Thoracic aorta (tissue), 2 donors: ENCODE measurements at places on chromosomes 1 and 21.
A peak's percentile ranks its signal among the peaks of the same experiment; 100 is the strongest.

DNA sequence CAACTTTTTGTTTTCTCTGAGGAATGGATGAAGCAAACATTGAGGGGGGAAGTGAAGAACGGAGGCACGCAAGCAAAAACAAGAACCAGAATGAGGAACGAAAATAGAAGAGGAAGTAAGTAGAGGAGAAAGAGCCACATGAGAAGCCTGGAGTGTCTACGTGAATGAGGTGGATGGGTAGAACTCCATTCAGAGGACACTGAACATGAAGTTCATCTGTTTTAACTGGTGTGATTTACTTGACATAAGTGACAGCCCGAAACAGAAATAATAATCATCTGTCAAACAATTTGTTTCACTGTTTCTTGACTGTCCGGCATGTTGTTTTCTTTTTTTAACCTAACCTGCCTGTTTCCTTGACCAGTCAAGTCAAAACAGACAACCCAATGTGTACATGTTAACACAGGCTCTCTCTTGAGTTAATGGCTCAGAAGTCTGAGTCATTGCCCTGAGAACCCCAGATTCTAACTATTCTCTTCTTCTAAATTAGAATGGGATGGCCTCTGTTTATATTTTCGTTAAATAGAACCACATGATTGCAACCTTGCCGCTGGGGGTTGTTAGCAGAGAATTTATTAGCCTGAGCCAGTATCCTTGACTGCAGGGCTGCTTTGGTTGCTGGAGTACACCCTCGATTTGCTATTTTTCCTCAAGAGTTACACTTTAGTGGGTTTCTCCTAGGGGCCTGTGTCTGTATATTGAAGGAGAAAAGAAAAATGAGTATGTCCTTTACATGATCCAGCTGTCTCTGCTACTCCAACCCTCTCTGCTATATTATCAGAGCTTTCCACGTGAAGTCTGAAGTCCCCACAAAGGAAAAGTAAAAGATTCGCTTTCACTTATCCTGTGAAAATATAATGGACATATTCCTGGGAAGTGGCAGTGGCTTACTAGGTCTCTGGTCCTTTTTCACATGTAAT, 151.7 kb downstream of the ZC3H11B start:
- H3K4me1 ChIP-seq: no peaks in the 10 kb centered on the region
- no peak for DNase-seq
- H3K27me3 ChIP-seq: no peaks in the 10 kb centered on the region

GRCh38 chr1:79040424-79041082, 34.0 kb upstream of the ADGRL4 start:
- no peaks in the 10 kb centered on the region for H3K27me3 ChIP-seq
- H3K27ac ChIP-seq: no peak overlapping the region
- DNase-seq: no peak
- no peaks in the 10 kb centered on the region for H3K4me1 ChIP-seq
- H3K36me3 ChIP-seq: no peaks in the 10 kb centered on the region

- no peak for DNase-seq
- no peak overlapping the region for H3K4me3 ChIP-seq
Observed at GRCh38 chr21:45278156-45278911, 9.4 kb downstream of the POFUT2 start.

DNA sequence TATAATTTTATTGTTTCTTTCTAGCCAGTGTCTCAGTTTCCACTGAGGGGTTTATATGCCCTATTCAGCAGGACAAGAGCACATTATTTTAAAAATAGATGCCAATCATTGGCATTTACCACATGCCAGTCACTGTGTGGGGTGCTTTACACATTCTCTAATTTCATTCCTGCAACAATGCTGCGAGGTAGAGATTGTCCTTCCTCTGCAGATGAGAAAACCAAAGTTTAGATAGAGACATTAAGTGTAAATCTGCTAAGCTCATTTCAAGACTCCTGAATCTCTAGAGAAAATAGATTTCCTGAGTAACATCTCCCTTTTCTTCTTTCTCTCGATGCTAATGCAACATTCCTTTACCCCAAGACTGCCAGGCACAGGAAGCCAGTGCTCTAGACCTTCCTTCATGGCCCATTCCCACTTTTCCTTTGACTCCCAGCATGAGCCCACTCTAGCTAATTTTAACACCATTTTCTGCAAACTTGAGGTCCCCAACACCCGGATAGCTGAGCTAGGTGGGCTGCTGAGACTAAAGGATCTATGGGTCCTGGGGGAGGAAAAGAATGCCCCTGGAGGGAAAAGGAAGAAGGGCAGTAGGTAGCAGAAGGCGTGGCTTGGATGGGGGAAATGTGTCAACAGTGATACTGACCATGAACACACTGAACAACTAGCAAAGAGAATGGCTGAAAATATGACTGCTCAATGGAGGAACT, 50.0 kb downstream of the SH3GLB1 start:
- no peaks in the 10 kb centered on the region for H3K27me3 ChIP-seq
- peaks cover 10% of the 10 kb centered on the region for H3K4me1 ChIP-seq
- H3K27ac ChIP-seq: no peak overlapping the region

DNA sequence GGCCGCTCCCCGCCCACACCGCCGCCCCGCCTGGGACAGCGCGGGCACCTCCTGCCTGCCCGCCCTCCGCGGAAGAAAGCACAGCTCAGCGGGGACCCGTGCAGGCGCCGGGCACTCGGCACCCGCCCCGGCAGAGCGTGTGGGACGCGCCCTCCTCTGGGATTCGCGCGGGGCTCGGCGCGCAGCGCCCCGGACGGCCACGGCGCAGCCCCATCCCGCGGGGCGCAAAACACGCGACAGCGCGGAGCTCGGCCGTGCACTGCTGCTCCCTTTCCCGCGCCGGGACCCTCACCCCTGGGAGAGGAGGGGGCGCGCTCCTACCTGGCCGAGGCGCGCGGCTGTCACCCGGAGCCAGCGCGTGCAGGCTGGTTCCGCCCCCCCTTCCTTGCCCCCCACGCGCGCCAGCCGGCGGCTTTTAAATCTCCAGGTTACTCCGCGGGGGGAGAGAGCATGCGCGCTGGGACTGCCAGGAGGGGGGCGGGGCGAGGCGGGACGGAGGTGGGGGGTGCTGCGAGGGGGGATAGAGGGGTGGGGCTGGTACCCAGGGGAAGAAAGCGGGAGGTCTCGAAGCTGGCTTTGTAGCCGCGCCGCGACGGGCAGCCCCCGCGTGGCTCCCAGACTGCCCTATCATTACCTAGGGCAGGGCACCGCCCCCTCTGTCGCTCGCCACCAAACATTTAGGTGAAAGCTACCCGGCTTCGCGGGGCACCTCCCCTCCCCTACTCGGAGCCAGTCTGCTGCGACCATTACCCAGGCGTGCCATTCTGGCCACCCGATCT, at the start of gene SLC45A3:
Gene SLC45A3 (minus strand): TSS at position 437 of the 779 bp plus-strand sequence. CDS start 15,853 bp downstream, outside the sequence.
- DNase-seq: no peak
- H3K4me1 ChIP-seq: peaks cover 40% of the 10 kb centered on the region
- H3K36me3 ChIP-seq: no peaks in the 10 kb centered on the region
- no peaks in the 10 kb centered on the region for H3K27me3 ChIP-seq
- H3K4me3 ChIP-seq: peak within 1 kb of the TSS; percentile 83

DNA sequence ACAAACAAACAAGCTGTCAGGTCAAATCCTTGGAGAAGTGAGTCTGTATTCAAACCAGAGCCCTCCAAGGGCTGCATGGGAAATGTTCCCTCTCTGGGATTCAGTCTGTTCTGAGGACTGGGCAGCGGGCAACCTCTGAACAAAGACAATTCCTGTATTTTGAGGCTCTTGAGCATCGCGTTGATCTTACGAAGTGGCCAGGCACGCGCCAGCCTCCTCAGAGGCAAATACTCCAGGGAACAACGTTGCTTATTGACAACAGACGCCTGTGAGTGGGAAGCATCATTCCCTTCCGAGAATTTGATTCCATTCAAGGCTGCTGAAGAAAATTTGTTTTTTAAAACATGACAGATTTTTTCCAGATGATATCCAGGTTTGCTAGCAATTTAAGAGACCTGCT, 20.0 kb upstream of the TACSTD2 start:
- H3K27me3 ChIP-seq: no peaks in the 10 kb centered on the region
- no peak overlapping the region for H3K27ac ChIP-seq
- H3K36me3 ChIP-seq: no peaks in the 10 kb centered on the region
- H3K4me1 ChIP-seq: peaks cover 5% of the 10 kb centered on the region

- H3K36me3 ChIP-seq: peaks cover 12% of the 10 kb centered on the region
- no peaks in the 10 kb centered on the region for H3K27me3 ChIP-seq
- peaks cover 17% of the 10 kb centered on the region for H3K4me1 ChIP-seq
- DNase-seq: no peak
Observed at GRCh38 chr1:108140936-108141335, 59.2 kb downstream of the SLC25A24 start.

DNA sequence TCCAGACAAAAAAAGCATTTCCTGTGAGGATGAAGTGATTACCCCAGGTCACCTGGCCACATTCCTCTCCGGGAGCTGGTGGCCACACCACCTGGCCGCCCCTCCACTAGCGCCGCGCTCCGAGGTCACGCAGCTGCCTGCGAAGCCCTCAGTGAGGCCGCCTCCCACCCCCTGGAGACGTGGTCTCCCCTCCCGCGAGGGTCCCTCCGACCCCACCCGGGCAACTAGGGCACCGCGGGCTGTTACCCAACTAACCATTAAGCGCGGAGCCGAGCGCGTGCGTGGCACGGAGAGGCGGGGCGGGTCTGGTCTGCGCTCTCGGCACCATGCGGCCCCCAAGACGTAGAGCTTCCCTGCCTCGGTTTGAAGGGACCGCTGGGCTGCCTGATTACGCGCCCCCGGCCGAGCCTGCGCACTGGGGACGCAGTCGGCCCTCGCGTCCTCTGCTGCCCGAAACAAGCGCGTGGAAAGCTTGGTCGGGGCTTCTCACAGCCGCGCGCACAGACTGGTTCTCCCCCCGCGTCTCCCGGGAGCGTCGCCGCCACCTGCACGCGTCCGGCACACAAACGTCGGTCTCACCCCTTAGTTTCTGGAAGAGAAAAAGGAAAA, 106.5 kb downstream of the SLC16A1 start:
- H3K4me3 ChIP-seq: peak overlapping the region; percentile 66
- H3K4me1 ChIP-seq: peaks cover 4% of the 10 kb centered on the region
- H3K27me3 ChIP-seq: no peaks in the 10 kb centered on the region
- no peaks in the 10 kb centered on the region for H3K36me3 ChIP-seq

GRCh38 chr1:47483651-47484050, 45.8 kb downstream of the FOXD2 start:
- H3K27me3 ChIP-seq: no peaks in the 10 kb centered on the region
- no peaks in the 10 kb centered on the region for H3K4me1 ChIP-seq
- H3K27ac ChIP-seq: no peak overlapping the region
- no peak for DNase-seq
- no peak overlapping the region for H3K4me3 ChIP-seq
